ENCODE measurements at places on chromosomes 7 and 10. TPM values are rescaled to one million over a fixed set of nuclear protein-coding genes. Genes with fewer than 3 reads are reported as not detected.

DNA sequence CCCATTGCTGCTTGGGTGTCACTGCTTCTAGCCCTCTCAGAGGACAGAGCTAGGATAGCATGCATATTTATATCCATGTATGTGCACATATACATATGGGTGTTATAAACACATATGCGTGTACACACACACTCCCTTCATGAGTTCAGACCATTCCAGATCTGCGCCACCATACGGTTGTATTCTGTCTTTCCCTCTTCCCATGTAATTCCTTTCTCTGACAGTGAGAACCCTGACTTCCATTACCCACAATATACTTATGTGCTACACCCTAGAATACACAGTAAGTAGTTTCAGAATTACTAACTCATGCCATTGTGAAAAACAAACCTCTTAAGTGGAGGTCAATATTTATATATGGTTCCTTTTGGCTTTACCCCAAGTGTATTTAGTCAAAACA lies 116.6 kb upstream of the SAMD8 start:
- no peak for DNase-seq

- no peak for DNase-seq
These were observed 9.8 kb downstream of the RBP4 start for GRCh38 chr10:93591065-93591808.

Gene NSUN6
- 5.3 TPM for polyA plus RNA-seq

DNA sequence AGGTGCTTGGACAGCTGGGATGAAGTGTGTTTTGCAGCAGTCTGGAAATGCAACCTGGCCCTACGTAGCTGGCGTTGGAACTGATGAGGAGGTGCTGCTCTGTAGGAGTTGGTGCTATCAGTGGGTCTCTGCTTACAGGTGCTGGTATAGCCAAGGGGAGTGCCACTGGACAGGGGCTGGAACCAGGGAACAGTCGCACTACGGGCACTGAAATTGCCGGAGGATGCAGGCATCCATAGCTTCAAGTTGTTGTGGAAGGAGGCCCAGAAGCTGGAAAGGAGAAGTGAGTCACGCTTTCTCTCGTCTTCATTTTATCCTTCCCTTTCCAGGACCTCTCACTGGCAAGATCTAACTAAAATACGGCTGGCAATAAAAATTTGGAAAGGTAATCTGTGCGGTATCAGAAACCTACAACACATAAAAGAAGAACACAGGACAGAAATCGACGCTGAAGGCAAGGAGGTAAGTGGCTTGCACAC lies 25.8 kb downstream of the MACC1 start:
- DNase-seq: no peak

Gene CHN2
- 0.02 TPM for polyA plus RNA-seq

DNA sequence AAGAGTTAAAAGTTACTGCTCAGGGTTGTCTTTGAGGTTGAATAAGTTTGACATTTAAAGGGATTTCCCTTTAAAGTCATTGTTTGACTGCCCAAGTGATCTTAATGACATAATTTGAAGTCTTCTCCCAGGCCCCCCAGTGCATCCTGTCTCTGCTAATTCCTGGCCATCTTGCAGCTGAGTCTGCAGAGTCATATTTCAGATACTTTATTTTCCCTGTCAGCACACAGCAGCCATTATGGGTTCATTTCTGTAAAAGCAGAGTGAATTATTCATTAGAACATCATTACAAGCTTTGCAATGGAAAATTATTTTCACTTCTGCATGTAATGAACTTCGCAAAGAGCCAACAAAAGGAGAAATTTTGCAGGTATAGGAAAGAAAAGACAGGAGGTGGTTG lies 536.6 kb downstream of the GALNT17 start:
- DNase-seq: no peak

Gene CALML5
- not detected for polyA plus RNA-seq

GRCh38 chr10:6204341-6205191 lies 1.8 kb downstream of the PFKFB3 start:
- peak; percentile 54 for DNase-seq

DNA sequence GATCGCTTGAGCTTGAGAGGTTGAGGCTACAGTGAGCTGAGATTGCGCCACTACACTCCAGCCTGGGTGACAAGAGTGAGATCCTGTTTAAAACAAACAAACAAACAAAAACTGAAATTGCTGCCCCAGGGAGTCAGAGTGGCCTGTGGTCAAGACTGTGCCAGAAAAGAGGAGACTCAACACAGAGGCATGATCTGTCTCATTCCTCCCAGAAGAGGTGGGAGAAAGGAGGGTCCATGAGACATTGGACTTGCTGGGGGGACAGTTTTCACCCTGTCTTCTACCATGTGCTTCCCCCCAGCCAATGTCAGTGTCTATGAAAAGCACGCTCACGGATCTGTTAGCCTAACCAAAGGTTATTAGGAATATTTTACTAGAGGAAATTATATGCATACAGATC lies 3.2 kb downstream of the ZNF853 start:
- DNase-seq: no peak

GRCh38 chr7:131616487-131617200 lies 60.2 kb upstream of the PODXL start:
- DNase-seq: no peak

DNA sequence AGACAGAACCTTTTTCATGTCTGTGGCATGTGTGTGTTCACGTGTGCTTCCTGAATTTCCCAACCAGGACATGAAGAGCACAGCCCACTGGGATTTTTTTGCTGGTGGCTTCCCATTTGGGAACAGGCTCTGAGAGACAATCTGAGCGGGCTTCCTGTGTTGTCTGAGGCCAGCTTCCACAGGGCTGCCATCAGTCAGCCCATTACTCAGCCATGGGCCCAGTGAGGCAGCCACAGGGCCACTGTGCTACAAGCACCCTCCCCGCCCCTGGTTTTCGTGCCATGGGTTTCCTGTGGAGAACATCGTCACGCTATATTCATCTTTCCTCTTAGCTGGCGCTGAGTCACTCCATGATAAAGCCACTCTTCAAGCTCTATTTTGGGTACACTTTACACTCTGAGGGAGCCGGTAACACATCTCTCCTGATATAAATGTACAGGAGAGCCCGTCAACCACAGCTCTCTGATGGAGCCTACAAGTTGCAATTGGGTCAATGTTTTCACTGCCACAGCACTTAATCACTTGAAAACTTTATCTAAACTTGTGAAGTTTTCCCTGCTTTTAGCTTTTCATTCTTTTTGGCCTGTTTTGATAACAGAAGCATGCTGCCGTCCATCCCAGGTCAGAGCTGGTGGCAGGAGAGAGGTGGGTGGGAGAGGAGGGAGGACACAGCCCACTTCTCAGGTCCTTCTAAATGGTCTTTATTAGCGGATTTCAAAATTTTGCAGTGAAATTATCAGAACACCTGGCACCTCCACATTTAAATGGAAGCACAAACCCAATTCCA lies 96.9 kb downstream of the HIPK2 start:
- no peak for DNase-seq

- DNase-seq: no peak
These were observed 116.6 kb upstream of the RSU1 start for GRCh38 chr10:16933783-16934182.

Measured in SK-N-SH (cell line).